Activated naive CD4-positive, alpha-beta T cell treated with Interleukin-2 at 50 U/mL for 16 hours (primary cell): ENCODE measurements at places on chromosomes 1 and 21.

DNA sequence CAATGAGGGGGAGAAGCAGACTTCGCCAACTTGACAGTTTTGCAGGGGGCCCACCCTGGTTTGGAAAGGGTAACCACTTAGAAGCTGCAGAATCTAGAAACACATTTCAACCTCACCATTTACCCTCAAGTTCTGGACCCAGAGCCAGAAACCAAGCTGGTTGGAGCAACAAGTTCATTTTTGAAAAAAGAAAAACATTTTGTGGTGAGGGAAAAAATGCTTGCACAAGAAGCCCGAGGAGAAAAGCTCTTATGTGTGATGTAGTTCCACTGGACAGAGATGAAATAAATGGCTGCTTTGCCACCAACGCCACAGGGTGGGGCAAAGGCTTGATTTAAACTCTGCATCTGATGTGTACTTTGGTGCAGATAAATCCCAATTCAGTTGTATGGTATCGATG, 10.6 kb upstream of the NGF start:
- no peak for DNase-seq

DNA sequence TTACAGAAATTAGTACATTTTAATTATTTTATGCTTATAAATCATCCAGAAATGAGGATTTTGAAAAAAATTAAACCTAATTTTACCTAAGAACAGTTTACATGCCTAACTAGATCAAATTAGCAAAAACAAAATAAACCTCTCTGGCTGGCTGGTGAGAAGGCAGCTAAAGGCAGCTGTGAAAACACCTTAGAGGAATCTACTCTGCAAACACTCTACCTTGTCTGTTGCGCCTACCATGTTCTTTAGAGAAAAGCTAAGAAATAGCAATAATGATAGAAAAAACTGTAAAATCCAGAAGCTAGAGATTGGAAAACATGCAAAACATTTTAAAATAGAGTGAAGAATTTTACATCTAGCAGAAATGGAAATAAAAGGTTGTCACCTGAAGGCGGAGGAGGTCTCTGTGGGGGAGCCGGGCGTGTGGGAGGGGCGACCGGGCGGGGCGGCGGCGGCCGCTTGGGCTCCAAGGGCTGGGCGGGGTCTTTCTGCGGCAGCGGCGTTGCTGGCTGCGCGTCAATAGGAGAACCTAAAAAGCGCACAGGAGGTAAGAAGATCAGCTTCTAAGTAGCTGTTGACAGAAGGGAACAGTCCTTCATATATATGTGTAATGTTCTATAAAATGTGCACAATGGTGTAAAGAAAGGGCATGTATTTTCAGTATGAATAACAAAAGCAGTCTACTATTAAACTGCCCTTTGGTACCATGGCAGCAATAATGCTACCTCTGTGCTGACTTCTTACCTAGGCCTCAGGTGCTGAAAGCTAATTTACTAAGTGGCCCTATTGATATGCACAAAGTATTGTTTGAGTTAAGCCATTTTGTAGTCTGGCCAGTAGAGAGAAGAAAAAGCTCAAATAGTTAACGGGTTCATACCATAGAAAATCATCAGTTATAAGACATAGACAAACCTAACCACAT, 33.3 kb upstream of the CFAP298 start:
- DNase-seq: no peak

GRCh38 chr1:219506473-219506899, 106.4 kb downstream of the ZC3H11B start:
- DNase-seq: no peak

DNA sequence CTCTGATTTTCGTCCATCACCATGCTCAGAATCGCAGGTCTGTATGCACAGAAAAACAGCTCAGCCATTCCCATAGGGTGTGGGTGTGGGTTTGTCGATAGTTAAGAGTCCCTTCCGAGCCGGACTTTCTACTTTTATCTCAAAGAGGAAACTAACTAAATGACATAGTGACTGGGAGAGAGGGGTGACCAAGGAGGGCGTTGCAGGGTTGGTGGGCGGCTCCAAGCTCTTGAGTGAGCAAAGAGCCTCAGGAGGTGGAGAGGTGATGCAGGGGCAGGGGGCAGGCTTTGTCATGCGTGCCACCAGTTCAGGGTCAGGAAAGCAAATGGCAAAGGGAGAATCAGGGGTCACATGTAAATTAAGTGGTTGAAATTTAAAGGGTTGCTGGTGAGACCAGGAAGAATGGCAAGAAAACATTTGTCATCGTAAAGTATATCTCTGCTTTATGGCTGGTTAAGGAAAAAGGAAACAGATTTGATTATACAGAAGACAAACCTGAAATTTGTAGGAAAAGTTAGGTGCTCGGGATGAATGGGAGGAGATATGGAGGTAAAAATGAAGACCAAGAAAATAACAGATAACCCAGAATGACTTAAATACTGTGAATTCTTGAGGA, 249.0 kb downstream of the SETD4 start:
- DNase-seq: no peak

DNA sequence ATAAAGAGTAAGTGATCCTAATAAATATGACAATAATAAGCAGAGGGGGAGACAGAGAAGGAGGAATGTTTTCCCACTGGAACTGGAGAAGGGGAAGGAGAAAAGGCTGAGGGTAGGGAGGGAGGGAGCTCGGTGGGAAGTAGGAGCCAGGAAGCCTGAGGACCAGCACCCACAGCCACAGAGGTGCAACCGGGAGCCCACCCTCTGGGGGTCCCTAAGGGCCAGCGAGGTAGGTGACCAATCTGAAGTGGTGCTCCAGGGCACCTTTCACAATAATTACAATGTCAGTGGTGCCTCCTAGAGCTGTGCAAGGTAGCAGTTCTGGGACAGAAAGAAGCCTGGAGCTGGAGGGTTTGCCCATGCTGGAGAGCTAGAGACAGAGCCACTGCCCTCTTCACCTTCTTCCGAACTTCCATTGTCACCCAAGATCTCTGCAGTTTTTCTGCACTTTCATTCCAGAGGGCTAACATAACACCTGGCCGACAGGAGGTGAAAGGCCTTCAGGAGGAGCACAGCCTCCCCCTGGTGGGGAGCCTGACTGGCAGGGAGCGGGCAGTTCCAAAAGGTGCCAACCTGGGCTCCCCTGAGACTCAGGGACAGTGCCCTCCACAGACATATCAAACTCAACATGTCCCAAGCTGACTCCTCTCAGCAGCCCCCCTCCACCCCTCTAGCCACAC, 4.1 kb upstream of the AHCYL1 start:
- DNase-seq: peak; percentile 8
